Stimulated activated CD8-positive, alpha-beta memory T cell treated with anti-CD3 and anti-CD28 coated beads, Interleukin-4, amount 100 ng/mL, for 1 hour (primary cell): ENCODE measurements at places on chromosomes 16 and 17.

DNA sequence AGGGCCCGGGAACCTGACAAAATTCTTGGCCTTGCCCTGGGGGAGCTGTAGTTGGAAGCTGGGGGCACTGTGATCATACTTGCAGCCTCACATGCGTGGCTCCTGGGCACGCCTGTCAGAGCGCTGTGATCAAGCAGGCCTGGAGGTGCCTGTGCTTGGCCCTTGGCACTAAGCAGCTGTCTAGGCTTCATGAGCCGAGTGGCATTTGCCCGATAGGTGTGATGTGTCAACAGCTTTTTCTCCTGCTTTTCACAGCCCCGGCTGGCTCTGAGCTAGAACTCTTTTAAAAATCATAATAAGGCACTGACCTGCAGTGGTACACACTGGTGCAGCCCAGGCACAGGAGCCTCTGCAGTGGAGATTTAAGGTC, 113.8 kb downstream of the SOCS1 start:
- DNase-seq, result no peak

- DNase-seq, result no peak
Observed at GRCh38 chr16:57844416-57845030, 42.2 kb upstream of the KIFC3 start.

DNA sequence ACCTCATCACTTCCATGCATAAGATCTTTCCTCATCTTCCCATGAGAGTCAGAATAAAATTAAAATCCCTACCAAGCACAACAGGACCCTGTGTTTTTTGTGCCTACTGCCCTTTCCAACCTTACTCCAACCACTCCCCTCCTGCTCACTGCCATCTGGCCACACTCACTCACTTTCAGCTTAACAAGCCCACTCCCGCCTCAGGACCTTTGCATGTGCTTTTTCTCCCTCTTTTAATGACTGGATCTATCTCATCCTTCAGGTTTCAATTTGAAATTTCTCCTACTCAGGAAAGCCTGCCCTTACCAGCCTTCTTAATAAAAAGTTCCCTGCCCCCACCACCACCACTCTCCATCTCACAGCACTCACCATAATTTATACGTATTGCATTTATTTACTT, 14.7 kb downstream of the C17orf67 start:
- no peak for DNase-seq

GRCh38 chr16:12061336-12062055, 85.0 kb downstream of the SNX29 start:
- no peak for DNase-seq

DNA sequence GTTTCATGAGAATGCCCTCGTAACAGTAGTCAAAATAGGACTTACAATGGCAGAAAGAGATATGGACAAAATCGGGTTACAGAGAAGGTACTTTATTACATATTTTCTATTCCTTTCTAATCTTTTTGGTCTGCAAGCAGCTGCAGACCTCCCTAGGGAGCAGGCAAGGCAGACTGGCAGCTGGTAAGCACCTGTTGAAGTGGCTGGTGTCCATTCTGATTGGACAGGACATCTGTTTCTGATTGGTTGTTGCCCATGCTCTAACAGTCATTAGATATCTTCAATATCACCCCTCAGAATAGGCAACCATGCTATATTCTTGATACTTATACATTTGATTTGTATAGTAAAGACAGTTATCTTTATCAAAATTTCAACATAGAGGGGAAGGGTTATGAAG, 606.3 kb downstream of the KCNJ2 start:
- no peak for DNase-seq

GRCh38 chr16:25064937-25065336, 46.6 kb upstream of the LCMT1 start:
- no peak for DNase-seq

DNA sequence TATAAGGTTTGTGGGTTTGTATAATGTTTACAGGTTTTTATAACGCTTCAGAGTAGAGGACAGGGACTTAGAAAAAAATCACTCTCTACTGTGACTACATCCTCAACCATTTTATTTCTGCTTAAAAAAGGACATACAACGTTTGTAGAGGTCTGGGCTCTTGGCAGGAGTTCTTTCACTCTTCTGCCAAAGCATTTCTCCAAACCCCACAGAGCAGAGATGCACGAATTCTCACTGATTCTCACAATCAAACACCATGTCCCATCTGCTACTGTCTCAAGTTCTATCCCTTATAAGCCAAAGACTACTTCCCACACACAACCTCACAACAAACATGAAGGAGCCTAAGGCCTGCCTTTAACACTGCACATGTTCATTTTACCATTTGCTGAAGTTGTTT, 7.0 kb upstream of the ANKFY1 start:
- DNase-seq, result no peak

GRCh38 chr16:12724226-12724625, 79.5 kb downstream of the CPPED1 start:
- DNase-seq, result no peak

- no peak for DNase-seq
Observed at GRCh38 chr17:39634384-39634871, 2.5 kb upstream of the STARD3 start.

DNA sequence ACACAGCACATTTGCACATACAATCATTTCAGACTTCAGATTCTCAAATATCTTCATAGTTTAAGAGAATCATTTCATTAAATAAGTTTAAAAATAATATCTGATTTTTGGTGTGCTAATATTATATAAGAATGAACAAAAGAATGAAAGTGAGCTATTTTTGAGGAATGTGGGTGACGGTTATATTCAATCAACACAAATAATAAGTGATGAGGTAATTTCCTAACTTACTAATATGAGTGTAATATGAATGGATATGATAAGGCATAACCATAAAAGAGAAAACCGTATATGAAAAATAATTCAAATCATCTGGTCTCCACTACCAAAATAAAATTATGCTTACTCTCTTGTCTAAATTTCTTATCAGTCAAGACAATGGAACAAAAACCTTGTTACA, 68.4 kb upstream of the NACA2 start:
- no peak for DNase-seq

- no peak for DNase-seq
Observed at GRCh38 chr17:81388091-81388611, 7.1 kb upstream of the BAHCC1 start.

DNA sequence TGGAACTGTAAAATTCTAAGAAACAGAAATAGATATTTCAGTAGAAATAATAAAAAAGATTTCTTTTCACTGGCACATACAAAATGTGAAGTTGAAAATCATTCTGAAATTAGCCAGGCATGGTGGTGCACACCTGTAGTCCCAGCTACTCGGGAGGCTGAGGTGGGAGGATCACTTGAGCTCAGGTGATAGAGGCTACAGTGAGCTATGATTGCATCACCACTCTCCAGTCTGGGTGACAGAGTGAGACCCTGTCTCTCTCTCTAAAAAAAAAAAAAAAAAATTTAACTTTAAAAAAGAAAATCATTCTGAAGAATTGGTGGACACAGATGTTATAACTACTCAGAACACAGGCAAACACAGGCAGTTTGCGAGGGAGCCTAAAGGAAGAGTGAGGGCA, 97.7 kb upstream of the FA2H start:
- no peak for DNase-seq

DNA sequence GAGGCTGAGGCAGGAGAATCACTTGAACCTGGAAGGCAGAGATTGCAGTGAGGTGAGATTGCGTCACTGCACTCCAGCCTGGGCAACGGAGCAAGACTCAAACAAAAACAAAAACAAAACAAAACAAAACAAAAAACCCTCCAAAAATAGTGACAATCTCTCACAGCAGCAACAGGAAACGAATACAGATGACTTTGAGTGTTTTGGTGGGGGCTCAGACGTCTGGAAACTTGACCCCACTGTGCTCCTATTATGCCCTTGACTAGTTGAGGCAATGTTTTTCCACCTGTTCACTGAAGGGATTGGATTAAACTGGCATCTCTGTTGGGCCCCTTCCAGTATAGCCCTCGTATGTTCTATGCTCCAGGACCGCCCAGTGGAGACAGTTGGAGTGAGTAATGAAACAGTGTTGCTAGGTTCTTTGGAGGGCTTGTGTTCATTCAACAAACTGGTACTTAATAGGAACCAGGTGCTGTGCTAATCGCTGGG, 167.0 kb downstream of the UTP18 start:
- no peak for DNase-seq

DNA sequence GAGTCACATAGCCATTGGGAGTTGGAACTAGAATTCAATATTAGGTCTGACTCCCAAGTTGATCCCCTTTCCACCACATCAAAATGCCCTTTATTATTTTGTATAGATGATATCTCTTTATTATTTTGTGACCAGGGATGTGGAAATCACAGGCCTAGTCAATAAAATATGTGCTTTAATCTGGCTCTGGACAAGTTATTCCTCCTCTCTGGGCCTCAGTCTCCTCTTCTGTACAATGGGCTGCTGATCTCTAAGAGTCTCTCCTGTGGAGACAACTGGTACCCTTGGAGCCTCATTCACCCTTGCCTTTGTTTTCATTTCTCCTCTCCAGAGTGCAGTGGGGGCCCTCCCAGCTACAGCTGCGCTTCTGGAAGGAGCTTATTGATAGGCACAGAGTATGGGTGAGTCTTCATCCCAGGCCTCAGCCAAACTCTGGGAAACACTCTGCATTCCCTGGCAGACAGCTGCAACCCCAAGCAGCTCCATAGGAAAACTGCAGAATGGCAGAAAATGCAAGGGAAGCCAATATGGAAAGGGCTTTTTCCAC, 4.3 kb upstream of the ABAT start:
- no peak for DNase-seq

DNA sequence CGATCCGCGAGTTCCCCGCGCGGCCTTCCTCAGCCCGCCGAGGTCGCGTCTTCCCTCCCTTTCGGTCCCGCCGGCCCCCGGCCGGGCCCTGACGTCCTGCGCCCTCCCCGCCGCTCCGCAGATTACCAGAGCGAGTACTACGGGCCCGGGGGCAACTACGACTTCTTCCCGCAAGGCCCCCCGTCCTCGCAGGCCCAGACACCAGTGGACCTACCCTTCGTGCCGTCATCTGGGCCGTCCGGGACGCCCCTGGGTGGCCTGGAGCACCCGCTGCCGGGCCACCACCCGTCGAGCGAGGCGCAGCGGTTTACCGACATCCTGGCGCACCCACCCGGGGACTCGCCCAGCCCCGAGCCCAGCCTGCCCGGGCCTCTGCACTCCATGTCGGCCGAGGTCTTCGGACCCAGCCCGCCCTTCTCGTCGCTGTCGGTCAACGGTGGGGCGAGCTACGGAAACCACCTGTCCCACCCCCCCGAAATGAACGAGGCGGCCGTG, 5.4 kb downstream of the LHX1 start:
- no peak for DNase-seq

- no peak for DNase-seq
Observed at GRCh38 chr17:59812139-59812538, 80.6 kb downstream of the TUBD1 start.

- DNase-seq, result no peak
Observed at GRCh38 chr16:70576431-70577255, 53.0 kb downstream of the SF3B3 start.

- no peak for DNase-seq
Observed at GRCh38 chr17:69069226-69069750, 8.6 kb upstream of the ABCA9 start.

- DNase-seq, result no peak
Observed at GRCh38 chr17:27217631-27218030, 76.3 kb upstream of the WSB1 start.

DNA sequence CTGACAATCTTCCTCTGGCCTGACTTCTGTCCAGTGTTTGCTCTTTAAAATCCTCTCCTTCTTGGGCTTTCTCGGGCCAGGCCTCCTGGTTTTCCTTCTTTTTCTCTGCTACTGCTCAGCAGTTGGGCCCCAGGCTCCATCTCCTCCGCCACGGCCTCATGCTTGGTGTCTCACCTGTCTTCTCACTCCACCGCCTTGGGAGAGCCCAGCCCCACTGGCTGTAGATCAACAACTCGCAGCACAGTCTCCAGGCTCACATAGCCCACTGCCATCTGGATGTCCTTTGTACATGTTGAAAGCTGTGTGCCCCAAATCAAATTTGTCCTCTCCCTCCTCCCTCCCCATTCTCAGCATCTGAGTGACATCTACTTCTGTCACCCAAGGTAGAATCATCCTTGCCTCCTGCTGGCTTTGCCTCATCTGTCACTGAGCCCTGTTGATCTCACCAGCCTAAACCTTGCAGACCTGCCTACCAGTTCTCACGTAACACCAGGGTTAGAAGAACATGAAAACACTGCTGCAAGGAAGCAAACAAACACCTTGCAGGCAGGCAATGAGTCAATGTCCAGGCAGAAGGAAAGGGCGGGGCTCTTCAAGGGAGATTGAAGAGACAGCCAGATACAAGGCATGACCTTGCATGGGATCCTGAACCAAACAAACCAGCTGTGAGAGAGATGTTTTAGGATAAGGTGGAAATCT, 103.2 kb upstream of the SMURF2 start:
- DNase-seq, result no peak

GRCh38 chr17:7240375-7240774, 1.1 kb upstream of the PHF23 start:
- no peak for DNase-seq

- DNase-seq, result no peak
Observed at GRCh38 chr16:22282254-22282892, 14.8 kb upstream of the POLR3E start.

- DNase-seq, result no peak
Observed at GRCh38 chr16:81899601-81900000, 111.7 kb downstream of the SDR42E1 start.

DNA sequence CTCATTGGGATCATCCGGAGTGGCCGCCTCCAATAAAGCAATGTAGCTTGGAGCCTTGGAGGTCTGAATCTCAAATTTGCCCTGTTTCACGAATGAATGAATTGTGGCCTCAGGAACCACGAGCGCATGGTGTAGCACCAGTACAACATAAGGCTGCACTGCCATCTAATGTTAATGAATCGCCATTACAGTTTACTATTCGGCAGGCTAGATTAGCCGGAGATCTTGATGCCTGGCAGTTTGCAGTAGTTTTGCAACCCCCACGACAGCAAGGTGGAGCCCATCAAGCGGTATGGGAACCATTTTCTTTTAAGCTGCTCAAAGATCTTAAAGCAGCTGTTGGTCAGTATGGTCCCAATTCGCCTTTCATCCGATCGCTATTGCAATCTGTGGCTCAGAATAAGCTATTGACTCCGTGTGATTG, 18.8 kb downstream of the ALOX15B start:
- DNase-seq, result no peak

DNA sequence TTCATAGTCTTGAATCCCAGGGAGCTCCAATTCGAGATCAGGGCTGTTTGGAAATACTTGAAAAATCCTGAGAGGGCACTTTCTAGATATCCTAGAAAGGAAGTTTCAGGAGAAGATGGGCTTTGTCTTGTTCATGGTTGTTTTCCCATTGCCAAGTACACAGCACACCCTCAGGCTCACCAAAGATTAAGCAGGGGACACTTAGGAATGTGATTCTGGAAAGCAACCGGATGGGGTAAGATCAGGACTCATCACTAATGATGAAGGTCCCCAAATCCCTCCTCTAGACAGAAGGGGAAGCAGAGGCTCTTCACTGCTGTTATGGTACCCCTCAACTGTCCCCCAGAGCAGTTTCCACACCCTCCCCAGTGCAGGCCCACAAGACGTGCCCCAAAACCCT, 40.7 kb downstream of the VAC14 start:
- DNase-seq, result no peak

DNA sequence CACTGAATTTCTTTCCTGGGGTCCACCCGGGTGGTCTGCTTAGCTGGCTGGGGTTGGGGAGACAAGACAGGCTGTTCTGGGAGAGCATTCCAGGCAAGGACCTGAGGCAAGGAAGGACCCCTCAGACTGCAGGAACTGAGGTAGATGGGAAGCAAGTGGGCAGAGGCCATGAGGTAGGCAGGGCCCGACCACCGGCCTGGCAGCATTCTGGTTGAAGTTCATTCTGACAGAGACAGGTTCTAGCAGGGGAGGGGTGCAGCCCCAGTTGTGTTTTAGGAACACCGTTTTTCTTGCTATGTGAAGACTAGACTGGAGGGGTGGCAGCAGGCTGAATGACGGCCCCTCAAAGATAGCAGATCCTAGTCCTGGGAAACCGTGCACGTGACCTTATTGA, 17.5 kb downstream of the B9D1 start:
- DNase-seq, result no peak
